ENCODE measurements at places on chromosomes 5 and 9.

DNA sequence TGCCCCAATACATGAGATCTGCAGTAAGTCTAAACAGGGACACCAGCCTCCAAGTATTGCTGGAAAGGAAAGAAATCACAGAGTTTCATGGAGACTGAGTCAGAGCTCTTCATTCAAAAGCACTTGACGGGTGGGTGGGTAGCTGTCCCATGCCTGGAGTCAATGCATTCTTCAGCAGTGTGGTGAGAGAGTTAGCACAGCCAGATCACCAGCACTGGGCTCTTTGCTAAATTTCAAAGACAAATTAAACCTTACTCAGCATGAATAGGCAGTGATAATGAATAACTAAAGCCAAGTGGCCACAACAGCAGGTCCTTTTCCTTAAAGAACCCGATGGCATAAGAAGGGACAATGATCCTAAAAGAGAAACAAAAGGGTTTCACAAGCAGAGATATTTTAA is 192.4 kb downstream of the ACTL7B start:
- no peak for DNase-seq

DNA sequence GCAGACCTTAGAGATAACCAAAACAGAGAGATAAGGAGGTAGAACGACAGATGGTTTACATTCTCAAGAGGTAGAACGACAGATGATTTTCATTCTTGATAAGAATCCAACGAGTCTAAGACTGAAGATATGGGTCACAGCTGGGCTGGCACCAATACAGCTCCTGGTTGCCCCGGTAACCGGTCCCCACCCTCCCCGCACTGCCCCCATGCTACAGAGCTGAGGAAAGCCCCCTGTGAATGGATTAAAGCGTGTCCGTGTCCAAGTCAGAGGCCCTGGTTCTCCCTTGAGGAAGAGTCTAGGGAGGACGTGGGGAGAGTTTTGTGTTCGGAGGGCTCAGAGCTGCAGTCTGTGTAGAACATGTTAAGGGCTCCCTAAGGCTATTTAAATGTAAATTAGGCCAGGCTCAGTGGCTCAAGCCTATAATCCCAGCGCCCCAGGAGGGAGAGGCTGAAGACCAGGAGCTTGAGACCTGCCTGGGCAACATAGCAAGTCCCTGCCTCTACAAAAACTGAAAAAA is 8.1 kb downstream of the IDNK start:
- DNase-seq: no peak

DNA sequence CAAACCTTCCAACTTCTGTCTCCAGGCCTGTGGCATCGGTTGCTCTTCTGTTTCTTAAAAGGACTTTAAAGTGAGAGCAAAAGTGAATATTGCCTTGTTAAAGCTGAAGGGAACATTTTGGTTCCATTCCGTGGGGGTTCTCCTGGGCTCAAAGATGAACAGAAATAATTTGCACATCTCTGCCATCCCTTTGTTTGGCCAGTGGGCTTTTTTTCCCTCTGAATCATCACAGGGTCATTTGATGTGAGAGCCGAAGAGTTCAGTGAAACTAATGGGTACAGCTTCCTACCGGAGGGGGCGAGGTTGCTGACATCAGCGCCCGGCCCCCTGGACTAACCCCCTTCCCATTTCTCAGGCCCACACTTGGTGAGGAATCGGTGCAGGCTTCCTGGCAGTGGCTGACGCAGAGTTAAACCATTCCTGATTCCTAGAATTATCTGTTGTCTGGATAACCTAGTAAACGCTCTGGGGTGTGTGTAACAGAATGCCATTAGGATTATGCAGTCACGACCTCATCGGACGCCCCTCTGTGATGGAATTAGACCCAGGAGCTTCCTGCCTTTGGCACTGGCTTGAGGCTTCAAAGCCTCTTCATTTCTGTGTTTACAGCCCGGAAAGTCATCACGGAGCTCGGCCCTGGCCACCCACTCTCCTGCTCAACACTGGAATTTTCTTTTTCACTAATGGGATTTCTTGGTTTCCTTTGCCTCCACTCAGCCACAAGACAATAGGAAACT is 61.6 kb upstream of the RPL26L1 start:
- DNase-seq: no peak

- no peak for DNase-seq
Observed at GRCh38 chr5:116765441-116765840, 190.8 kb upstream of the SEMA6A start.

DNA sequence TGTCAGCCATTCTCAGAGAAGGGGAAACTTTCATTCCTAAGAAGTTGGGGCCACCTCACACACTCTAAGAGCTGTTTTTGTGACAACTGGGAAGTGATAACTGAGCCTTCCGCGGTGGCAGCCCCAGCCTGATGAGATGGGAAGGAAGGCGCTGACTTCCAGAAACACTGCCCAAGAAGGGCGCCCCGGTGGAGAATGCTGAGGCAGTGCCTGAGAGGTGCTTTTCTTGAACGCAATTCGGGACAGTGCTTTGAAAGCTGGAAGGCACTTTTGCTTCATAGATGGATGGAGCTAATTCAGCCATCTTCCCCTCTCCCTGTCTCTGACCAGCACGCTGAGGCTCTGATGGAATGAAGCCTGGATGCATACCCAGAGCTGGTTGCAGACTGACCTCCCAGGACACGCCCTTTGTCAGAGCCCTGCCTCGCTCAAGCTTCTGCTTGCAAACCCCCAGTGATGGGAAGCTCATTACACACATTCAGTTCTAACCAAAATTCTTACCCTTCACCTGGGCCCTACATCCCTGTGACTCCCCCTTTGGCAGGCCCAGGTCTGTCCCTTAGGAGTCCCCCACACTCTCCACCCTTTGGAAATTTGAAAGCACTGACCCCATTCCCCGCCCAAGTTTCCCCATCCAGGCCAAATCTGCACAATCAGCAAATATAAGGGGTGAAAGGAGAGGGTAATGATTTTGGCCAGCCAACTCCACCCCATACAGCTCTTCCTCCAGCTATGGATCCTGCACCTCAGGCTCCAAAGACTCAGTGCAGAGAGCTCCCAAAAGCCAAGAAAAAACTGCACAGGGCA is 66.6 kb upstream of the SLC25A51 start:
- DNase-seq: no peak

GRCh38 chr9:122265149-122265915 is 650 bp downstream of the MRRF start:
- no peak for DNase-seq

DNA sequence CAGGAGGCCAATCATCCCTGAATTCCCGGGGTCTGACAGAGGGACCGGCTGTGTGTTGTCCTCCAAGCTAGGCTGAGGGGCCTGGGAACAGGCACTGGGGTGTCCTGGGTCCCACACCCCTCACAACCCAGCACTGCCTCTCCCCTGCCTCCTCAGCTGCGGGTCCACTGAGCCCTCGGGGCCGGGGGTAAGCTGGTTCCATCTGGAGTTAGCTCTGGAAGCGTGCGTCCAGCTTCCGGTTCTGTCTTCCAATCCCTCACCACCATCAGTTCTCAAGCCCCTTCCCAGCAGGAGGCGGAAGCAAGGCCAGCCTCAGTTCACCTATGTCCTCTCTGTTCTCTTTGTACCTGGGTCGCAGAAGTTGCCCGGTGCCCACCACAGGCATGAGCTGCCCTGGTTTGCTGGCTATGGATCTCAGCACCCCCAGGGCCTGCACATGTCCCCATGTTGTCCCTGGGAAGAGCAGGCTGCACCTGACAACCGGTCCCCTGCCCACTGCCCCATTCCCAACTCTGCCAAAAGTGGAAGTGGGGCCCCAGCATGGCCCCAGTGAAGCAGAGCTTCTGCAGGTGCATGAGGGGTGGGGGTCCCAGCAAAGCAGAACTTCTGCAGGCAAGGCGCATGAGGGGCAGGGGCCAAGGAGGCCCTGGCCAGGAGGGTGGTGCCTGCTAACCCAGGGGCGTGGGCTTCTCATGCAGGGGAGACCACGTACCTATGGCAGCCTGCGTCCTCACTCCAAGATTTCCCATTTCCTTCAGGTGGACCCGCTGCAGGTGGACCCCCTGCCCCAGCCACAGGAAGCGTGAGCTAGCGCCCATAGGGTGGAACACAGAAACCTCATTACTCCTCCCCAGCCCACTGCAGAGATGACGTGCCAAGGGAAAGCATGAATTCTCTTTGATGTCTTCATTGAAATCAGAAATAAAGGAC is 111.9 kb downstream of the ZNF354C start:
- DNase-seq: no peak

DNA sequence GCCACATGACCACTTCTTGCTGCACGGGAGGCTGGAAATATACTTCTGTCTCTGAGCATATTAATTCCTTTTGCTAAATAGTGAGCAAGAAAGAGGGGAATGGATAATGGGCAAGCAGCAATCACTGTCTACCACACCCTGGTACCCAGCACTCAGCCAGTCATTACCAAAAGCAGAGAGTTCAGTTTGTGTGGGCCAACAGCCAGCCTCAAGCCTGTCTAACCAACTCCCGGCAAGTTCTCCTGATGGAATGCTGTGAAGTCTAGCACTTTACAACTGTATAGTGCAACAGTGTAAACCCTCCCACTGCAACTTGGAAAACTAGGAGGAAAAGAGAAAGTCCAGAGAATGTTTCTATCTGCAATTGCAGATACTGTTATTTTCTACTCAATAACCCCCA is 47.8 kb downstream of the PLK2 start:
- DNase-seq: no peak

- DNase-seq: no peak
Observed at GRCh38 chr5:81817086-81817485, 66.2 kb upstream of the SSBP2 start.

DNA sequence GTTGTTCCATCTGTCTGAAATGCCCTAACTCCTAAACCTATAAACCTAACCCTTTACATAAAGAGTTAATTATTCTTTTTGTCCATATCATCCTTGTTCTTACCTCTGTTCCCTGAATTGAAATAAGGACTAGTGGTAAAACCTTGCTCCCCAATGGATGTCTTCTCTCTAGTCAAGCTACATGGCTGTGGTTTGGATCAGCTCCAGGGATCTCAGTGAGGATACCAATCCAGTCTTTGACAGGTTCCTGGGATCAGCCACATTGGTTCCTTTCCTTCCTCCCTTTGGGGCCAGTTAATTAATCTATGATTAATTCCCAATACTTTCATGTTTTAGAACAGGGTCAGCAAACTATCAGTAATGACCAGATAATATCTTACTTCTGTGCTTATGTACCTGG is 151.6 kb downstream of the SIL1 start:
- no peak for DNase-seq

GRCh38 chr9:35470894-35471293 is 19.0 kb upstream of the RUSC2 start:
- DNase-seq: no peak

- no peak for DNase-seq
Observed at GRCh38 chr9:19456426-19456825, 47.6 kb downstream of the ACER2 start.

GRCh38 chr5:115888027-115888426 is 46.3 kb downstream of the AP3S1 start:
- DNase-seq: no peak

DNA sequence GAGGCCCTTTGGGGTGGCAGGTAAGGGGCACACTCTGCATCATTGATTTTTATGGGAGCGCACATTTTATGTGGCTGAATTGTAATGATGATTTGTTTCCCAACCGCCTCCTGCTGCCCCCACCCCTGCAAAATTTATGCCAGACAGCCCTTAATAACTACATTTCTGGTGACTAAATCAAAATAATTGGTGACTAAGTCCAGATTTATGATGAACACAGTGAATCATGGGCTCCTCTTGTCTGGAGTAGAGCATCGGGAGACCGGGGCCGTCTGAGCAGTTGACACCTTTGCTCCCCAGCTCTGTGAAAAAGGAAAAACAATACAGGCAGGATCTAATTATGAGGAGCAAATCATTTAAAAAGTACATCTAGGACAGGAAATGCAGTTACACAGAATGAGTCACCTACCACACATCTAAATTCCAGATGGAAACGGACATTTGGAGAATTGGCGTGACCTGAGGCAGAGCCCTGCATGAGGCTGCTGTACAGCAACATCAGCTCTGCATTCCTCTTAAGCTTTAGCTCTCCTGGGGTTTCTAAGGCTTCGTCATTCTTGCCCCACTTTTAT is 58.9 kb downstream of the DOCK2 start:
- no peak for DNase-seq

DNA sequence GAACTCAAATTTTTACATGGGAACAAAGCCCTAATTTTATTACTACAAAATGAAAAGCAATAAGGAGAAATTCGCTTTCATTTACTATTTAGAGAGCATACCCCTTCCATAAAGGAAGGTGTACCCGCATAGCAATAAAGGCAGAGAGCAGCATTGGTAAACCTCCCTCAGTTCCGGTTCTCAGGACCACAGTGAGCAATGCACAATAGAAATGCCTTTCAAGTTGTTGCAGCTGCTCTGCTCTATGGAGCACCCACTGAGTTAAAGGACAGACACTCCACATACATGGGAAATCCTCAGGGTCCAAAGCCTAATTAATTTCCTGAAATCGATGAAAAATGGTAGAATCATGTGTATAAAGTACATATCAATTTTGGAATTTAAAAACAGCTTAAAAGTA is 89.9 kb upstream of the MPDZ start:
- DNase-seq: no peak

DNA sequence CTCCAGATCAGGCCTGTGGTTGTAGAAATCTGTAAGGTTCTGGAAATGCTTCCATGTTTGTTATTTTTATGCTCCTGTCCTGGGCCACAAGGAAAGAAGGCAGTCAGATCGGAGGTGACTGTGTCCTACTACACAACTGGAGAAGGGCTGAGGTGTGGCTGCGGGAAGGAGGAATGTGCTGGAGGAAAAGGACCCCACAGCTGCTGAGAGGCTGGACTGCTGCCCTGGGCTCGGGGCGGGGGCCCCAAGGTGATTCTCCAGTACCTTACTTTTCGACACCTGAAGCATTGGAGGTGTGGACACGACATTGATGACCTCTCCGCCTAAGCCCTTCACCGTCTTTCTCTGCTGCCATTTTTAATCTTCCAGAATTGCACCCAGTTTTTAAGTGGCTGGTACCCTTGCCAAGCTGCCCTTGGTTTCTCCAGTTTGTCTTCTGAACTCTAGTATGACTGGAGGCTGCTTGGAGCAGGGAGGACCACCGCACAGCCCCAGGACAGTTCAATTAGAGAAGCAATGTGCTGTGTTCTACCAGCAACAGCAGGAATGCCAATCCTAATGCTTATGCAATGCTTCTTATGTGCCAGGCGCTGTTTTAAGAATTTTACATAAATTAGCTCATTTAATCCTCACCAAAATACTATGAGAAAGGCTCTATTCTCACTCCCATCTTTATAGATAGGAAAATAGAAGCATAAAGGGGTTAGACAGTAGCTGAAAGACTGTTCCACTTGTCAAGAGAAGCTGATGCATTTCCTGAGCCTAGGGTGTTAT is 13.5 kb upstream of the ANKRD33B start:
- no peak for DNase-seq

DNA sequence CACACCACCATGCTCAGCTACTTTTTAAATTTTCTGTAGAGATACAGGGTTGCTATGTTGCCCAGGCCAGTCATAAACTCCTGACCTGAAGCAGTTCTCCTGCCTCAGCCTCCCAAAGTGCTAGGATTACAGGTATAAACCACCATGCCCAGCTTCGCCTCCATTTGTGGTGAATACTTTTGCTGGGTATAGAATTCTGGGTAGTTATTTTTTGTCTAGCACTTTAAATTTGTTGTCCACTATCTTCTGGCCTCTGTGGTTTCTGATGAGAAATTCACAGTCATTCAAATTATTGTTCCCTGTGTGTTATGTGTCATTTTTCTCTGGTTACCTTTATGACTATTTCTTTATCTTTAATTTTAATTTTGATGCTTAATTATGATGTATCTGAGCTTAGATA is 57.7 kb upstream of the EXOC3 start:
- no peak for DNase-seq

Measured in NCI-H1105 (cell line).